ENCODE measurements at places on chromosomes 5 and 9. TPM values are rescaled to one million over a fixed set of nuclear protein-coding genes. Genes with fewer than 3 reads are reported as not detected.
A peak's percentile ranks its signal among the peaks of the same experiment; 100 is the strongest.

GRCh38 chr9:4048441-4048840 lies 251.4 kb downstream of the GLIS3 start:
- H3K36me3 ChIP-seq = no peaks in the 10 kb centered on the region
- H3K27ac ChIP-seq = no peak overlapping the region
- no peaks in the 10 kb centered on the region for H3K27me3 ChIP-seq
- H3K4me1 ChIP-seq = peaks cover 16% of the 10 kb centered on the region

DNA sequence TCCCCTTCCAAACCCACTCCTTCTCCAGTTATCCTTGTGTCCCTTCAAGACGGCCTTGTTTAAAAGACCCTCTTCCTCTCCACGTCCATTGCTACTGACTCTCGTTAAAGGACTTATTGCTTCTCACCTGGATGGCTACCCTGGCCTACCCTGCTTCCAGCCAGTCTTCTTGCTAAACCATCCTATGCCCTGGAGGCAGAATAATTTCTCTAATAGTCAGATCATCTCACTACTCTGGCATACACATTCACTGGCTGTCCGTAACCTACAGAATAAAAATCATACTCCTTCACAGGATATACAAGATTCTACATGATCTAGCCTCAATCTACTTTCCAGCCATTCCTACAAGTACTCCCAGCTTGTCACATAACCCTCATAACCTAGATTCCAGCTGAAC lies 92.6 kb downstream of the TRPM6 start:
- DNase-seq = no peak
- H3K36me3 ChIP-seq = no peaks in the 10 kb centered on the region
- no peaks in the 10 kb centered on the region for H3K27me3 ChIP-seq
- H3K27ac ChIP-seq = no peak overlapping the region

DNA sequence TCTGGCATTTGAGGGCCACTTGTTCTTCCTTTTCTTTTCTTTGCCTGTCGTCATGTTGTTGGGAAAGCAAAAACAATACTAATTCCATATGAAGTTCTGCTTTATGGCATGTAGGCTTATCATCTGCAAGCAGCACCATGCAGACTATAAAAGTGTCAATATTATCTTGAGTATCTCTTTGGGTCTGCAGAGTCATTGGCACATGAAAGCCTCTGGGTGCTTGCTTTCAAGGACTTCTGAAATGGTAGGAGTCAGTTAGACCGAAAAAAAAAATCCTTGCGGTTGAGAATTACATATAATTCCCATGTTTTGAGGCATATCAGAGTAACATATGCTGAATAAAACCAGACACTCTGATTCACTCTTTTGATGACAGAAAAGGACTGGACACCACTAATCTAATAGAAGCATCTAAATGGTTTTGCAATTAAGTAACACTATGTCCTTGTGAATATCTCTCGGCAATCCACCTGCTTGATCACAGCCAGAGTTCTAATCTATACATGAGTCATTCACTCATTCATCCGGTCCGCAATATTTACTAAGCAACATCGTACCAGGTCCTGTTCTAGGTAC lies 44.4 kb downstream of the GNAQ start:
- H3K36me3 ChIP-seq = no peaks in the 10 kb centered on the region
- no peak for DNase-seq
- H3K4me1 ChIP-seq = peaks cover 12% of the 10 kb centered on the region
- no peak overlapping the region for H3K27ac ChIP-seq

DNA sequence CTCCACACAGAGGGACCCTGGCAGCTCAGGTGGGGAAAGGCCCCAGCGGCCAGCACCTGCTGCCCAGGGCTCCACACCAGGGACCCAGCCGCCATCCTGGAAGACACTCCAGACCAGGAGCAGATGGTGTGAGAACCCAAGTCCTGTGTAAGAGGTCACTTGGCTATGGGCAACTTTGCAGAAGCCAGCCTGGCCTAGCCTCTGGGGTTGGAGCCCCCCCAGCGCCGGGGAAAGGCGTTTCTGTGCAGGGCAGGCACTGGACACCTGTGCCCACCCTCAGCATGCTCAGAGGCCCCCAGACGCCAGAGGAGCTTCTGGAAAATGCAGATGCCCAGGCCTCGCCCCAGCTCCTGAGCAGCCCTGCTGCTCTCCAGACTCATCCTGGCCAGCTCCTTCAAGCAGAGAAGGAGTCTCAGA lies 34.0 kb downstream of the RASGEF1C start:
- no peak overlapping the region for H3K27ac ChIP-seq
- peaks cover 11% of the 10 kb centered on the region for H3K27me3 ChIP-seq
- no peak overlapping the region for H3K4me3 ChIP-seq

DNA sequence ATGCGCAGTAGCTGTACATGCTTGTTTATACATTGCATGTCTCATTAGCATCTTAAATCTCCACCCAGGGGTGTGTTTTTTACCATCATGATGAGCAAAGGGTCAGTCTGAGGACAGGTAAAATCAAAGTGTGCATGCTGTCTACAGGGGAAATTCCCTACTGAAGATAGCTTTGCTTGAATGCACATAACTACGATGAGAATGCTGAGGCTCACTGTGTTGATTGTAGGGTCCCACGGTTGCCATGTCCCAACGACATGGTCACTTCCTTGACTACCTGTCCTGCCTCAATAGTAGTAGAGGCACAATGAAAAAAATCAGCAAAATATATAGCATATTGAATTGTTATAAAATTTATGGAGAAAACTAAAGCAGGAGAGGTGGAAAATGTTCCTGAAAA lies 95.6 kb upstream of the TUSC1 start:
- H3K4me1 ChIP-seq = no peaks in the 10 kb centered on the region
- no peak overlapping the region for H3K4me3 ChIP-seq
- H3K27me3 ChIP-seq = no peaks in the 10 kb centered on the region
- DNase-seq = no peak

GRCh38 chr9:19828576-19829109 lies 39.8 kb upstream of the SLC24A2 start:
- no peaks in the 10 kb centered on the region for H3K27me3 ChIP-seq
- no peak overlapping the region for H3K4me3 ChIP-seq
- H3K4me1 ChIP-seq = no peaks in the 10 kb centered on the region
- H3K27ac ChIP-seq = no peak overlapping the region
- no peak for DNase-seq

DNA sequence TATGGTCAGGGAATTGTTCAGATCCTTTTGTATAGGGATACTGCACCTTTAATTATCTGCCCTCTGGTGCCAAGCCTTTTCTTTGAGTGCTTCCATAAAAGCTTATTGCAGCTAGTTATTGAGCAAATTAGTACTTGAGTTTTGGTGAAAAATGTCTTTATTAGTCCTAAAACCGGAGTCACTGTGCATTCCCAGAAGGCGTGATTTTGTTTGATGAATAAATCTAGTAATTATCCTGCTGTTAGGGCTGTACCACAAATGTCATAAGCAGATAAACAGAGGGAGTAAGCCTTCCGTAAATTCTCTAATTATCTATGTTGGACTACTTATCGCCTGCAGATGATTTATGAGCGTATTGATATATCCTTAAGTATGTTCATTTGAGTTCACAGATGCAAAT lies 620.7 kb upstream of the ARRDC3 start:
- no peak overlapping the region for H3K27ac ChIP-seq
- H3K27me3 ChIP-seq = no peaks in the 10 kb centered on the region
- DNase-seq = no peak
- H3K4me1 ChIP-seq = no peaks in the 10 kb centered on the region

GRCh38 chr5:76269932-76270610 lies 133.0 kb upstream of the IQGAP2 start:
- peak; percentile 55 for DNase-seq
- H3K36me3 ChIP-seq = no peaks in the 10 kb centered on the region
- peaks cover 9% of the 10 kb centered on the region for H3K27me3 ChIP-seq
- no peak overlapping the region for H3K4me3 ChIP-seq

- H3K4me1 ChIP-seq = peaks cover 58% of the 10 kb centered on the region
- peak; percentile 20 for DNase-seq
- H3K27me3 ChIP-seq = no peaks in the 10 kb centered on the region
- H3K4me3 ChIP-seq = peak overlapping the region; percentile 38
- H3K36me3 ChIP-seq = no peaks in the 10 kb centered on the region
- peak overlapping the region; percentile 70 for H3K27ac ChIP-seq
Measured at GRCh38 chr5:82164176-82164976, 113.8 kb downstream of the RPS23 start.

GRCh38 chr5:142014911-142015584 lies 2.2 kb upstream of the GNPDA1 start:
- H3K4me1 ChIP-seq = peaks cover 36% of the 10 kb centered on the region
- H3K27me3 ChIP-seq = no peaks in the 10 kb centered on the region
- H3K4me3 ChIP-seq = no peak overlapping the region
- peak overlapping the region; percentile 90 for H3K27ac ChIP-seq
- H3K36me3 ChIP-seq = peaks cover 39% of the 10 kb centered on the region

DNA sequence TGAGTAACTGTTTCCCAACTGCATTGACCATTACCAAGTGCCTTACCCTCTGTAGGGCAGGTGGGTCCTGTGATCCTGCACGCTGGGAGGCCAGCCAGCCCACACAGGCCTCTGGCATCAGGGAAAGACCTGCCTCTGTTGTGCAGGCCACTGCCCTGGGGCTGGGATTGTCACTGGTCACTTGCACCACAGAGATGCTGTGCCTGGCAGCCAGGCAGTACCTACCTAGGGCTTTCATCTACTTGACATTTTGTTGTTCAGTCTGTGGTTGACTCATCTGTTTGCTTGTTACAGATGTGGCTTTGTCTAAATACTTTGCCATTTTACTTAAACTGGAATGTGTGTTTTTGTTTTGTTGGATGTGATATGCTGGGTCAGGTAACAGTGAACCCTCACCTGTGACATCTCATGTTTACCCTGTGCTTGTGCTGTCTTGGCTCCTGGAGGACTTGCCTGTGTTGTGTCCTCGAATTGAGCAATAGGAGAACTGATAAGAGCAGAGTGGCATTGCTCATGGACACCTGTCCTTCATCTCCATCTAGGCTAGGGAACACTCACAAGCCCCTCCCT lies 32.8 kb downstream of the SECISBP2 start:
- no peak overlapping the region for H3K4me3 ChIP-seq
- no peaks in the 10 kb centered on the region for H3K27me3 ChIP-seq
- no peaks in the 10 kb centered on the region for H3K4me1 ChIP-seq
- H3K27ac ChIP-seq = no peak overlapping the region
- no peak for DNase-seq
- peaks cover 24% of the 10 kb centered on the region for H3K36me3 ChIP-seq

DNA sequence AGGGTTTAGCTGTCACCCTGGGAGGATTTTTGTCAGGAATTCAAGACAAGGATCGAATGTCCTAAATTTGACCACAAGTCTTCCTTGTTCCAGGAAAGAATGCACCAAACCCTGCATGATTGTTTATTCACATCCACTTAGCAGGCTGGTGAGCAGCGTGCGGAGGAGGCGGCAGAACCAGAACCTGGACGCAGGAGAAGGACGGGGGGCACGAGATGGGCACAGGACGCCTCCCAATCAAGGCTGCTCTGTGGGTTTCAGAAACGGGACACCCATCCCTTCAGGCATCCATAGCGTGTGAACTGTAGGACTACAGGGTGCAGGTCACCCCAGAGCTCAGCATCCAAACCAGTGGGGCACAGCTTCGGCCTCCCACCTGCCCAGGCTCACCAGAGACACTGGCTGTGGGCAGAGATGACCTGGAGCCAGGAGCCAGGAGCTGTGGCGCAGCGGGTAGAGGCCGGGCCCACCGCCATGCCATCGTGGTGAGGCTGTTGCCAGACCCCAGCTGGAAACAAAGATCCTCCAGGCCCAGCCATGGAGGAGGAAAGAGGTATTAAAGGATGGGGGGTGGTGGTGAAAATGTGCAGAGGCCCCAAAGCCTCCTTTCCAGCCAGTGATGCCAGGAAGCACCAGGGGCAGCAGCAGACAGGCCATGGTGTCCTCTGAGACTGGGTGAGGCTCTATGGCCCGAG lies 32.3 kb upstream of the ADAMTS2 start:
- H3K27me3 ChIP-seq = peaks cover 15% of the 10 kb centered on the region
- H3K36me3 ChIP-seq = no peaks in the 10 kb centered on the region
- no peaks in the 10 kb centered on the region for H3K4me1 ChIP-seq
- H3K27ac ChIP-seq = no peak overlapping the region
- H3K4me3 ChIP-seq = no peak overlapping the region

DNA sequence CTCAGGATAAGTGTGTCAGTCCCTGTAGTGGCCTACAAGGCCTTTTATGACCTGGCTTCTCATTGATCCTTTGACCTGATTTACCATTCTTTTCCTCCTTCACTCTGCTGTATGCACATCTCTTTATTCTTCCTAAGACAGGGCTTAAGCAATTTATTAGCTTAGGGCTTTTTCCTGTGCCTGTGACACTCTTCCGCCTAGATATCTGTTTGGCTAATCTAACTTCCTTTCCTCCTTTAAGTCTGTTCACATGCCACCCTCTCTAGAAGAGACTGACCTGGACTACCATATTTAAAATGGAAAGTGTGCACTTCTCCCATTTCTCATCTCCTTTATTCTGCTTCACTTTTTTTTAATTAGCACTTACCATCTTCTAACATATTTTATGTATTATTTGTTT lies 29.1 kb downstream of the FOCAD start:
- H3K27ac ChIP-seq = no peak overlapping the region
- H3K36me3 ChIP-seq = no peaks in the 10 kb centered on the region
- no peak for DNase-seq
- H3K4me1 ChIP-seq = no peaks in the 10 kb centered on the region
- no peaks in the 10 kb centered on the region for H3K27me3 ChIP-seq

GRCh38 chr5:10660135-10660534 lies 96.3 kb downstream of the ANKRD33B start:
- H3K4me1 ChIP-seq = no peaks in the 10 kb centered on the region
- no peak for DNase-seq
- H3K4me3 ChIP-seq = no peak overlapping the region
- peaks cover 22% of the 10 kb centered on the region for H3K27me3 ChIP-seq

DNA sequence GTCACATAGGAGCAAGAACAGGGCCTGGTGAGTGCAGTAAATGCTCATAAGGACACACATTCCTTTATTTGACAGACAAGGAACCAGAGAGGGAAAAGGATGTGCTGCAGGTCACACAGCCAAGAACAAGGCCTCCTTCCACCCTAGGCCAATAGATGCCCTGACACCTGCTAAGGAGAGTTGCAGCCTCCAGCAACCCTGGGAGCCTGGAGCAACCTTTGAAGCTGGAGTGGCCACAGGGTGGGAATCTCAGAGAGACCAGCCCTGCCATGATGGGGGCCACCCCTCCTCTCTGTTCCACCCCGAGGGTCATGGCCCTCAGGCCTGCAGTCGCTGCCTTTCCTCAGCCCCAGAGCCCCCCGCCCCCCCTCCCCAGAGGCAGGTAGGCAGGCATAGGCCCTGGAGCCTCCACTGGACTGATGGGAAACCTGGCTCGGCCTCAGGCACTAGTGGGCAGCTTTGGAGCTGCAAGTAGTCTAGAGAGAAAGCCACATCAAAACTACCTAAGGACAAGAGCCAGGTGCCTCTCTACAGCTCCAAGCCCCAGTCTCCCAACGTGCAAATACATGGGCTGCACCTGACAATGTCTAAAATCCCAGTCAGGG lies 116.1 kb upstream of the SPOCK1 start:
- no peaks in the 10 kb centered on the region for H3K4me1 ChIP-seq
- H3K27ac ChIP-seq = no peak overlapping the region
- peaks cover 13% of the 10 kb centered on the region for H3K27me3 ChIP-seq
- no peak for DNase-seq
- no peaks in the 10 kb centered on the region for H3K36me3 ChIP-seq

The CDH18 gene
- total RNA-seq = not detected

The FOXB2 gene
- total RNA-seq = not detected

The CHSY3 gene
- 1.1 TPM for total RNA-seq

Measured in Calu3 (cell line).